ENCODE measurements at places on chromosomes 16 and 17. TPM values are rescaled to one million over a fixed set of nuclear protein-coding genes. Genes with fewer than 3 reads are reported as not detected.

The PIK3R5 gene
- not detected for total RNA-seq

The MYO15A gene
- 0.44 TPM for total RNA-seq

The TNFRSF17 gene
- total RNA-seq, result not detected

The BCAR1 gene
- total RNA-seq, result 169 TPM
